H4 (cell line): ENCODE measurements at places on chromosomes 7 and 10.

GRCh38 chr7:107494315-107494751 is 24.5 kb downstream of the GPR22 start:
- DNase-seq: no peak

GRCh38 chr7:44769376-44769775 is 20.7 kb downstream of the ZMIZ2 start:
- no peak for DNase-seq

GRCh38 chr7:80231707-80232106 is 97.1 kb downstream of the GNAI1 start:
- DNase-seq: no peak

GRCh38 chr7:66877577-66878300 is 43.3 kb upstream of the TMEM248 start:
- DNase-seq: no peak

DNA sequence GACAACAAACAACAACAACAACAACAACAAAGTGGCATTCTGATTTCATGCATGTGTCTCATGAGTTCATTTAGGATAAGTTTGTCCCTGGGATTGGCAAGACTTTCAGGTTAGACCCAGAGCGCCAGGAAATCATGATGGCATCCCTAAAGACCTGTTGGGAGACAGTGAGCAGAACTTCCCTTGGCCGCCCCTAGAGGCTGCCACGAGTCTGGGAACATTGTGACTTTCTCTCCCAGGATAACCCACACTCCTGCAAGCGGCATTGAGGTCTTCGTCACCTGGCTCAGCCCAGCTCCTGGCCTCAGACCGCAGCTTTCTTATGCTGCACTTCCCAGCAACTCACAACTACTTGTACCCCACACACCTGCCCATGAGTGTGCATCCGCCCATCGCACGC is 80.5 kb upstream of the RNF32 start:
- DNase-seq: no peak

GRCh38 chr10:117476716-117477115 is 65.8 kb upstream of the EMX2 start:
- DNase-seq: no peak

DNA sequence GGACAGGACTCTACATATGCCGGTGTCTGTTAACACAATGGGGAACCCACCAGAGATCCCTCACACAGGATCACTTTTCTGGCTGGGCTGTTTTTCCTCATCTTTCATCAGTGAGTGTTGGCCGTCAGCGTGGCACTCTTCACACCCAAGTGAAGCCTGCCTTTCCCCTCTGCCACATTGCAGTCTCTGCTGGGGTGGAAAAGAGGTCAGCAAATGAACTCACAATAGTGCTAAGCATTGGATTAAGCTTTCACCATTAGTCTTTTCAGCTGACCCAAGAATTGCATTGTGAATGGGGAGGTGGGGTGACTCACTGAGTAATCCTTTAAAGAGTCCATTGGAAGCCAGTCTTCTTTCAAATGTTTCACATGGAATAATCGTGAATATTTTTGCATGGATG is 143.0 kb downstream of the KIAA1217 start:
- no peak for DNase-seq

DNA sequence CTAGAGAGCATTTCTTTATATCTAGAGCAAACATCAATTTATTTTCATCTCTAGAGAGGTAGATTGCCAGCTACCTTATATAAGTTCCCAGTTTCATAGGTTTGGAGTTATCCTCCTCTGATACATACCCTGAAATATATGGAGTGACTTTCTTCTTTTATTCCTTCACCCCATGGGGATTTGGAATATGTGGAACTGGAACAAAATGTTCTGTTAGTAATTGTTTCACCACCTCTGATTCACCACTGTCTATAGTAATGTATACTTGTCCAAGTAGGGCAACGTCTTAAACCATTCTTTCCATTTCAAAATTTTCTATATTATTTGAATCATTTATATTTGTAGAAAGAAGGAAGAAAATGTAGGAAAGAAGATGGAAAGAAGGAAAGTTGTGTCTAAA is 511.2 kb upstream of the KCND2 start:
- no peak for DNase-seq

GRCh38 chr7:19775578-19775977 is 2.2 kb upstream of the TMEM196 start:
- no peak for DNase-seq

DNA sequence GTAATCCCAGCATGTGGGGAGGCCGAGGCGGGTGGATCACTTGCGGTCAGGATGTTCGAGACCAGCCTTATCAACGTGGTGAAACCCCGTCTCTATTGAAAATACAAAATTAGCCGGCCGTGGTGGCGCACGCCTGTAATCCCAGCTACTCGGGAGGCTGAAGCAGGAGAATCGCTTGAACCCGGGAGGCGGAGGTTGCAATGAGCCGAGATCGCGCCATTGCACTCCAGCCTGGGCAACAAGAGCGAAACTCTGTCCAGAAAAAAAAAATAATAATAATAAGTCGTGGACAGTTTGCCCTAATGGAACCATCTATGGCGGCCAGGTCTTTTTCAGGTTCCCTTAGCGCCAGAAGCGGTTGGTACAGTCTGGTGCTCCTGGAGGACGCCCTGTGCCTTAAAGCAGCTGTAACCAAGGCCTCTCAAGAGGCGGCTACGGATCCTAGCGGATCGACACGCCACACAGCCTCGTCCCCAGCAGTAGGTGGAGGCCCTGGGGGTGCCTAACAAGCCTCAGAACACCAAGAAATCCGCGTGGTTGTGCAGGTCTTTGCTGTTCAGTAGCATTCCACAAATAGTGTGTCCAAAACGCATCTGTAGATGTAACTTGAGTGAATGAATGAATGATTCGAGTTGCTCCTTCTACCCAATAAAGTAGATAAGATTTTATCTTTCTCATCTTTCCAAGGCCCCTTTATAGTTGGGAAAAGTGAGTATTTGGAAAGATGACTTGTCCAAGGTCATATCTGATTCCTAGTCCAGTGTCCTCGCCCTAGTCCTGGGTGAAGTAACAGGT is 982 bp downstream of the PGAM1 start:
- DNase-seq: no peak

DNA sequence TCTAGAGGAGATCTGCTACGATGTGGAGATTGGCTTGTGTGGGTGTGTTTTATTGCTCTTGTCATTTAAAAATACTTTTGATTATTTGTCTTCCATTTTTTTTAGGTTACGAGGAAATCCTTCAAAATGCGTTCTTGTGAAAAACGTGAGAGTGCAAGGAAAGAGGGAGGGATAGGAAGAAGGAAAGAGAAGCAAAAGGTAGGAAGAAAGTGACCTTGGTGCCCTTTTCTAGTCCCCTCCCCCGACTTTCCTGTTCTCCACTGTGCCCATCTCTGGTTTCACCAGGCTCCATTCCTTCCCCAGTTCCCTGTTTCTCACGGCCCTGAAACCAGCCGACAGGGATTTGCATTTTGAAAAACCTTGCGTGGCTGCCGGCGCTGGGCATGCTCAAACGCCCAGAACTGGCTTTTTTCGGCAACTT is 506 bp upstream of the GNAI1 start:
- DNase-seq: no peak

- no peak for DNase-seq
Observed at GRCh38 chr7:135924302-135924701, 52.9 kb downstream of the MTPN start.

DNA sequence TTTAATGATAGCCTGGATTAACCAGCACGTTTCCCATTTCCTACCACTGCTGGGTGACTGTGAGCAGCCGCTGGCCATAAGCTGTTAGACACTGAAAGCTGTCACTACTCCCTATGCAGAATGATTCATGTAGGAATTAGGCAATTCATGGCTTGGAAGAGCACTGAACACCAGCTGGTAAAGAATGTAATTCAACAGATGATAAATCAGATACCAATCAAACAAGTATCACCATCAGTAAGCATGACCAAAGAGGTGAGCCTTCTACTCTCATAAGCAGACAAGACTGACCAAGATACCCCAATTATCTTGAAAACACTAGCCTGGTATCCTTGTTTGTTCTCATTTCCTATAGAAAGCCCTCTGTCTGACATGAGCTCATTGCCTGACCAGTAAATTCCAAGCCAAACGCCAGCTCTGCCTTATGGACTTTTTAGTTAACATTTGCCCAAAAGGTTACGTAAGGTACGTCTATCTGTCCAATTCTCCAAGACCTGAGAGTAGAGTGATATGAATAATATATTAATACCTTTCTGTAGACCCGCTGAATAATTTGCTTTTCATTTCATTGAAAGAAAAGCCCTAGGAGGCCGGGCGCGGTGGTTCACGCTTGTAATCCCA is 127.7 kb downstream of the ELMO1 start:
- DNase-seq: peak; percentile 52
